ENCODE measurements at places on chromosomes 3 and 15. TPM values are rescaled to one million over a fixed set of nuclear protein-coding genes. Genes with fewer than 3 reads are reported as not detected.

ANKRD28 gene
- 27.3 TPM for total RNA-seq

BTBD1 gene
- 58.3 TPM for total RNA-seq

PPP1R14D gene
- not detected for total RNA-seq

GRCh38 chr15:88454867-88455810 is 12.0 kb downstream of the MRPL46 start:
- H3K27me3 ChIP-seq, result no peaks in the 10 kb centered on the region
- no peak overlapping the region for H3K4me3 ChIP-seq
- peak; percentile 73 for DNase-seq
- H3K36me3 ChIP-seq, result peaks cover 17% of the 10 kb centered on the region
- H3K27ac ChIP-seq, result no peak overlapping the region

DNA sequence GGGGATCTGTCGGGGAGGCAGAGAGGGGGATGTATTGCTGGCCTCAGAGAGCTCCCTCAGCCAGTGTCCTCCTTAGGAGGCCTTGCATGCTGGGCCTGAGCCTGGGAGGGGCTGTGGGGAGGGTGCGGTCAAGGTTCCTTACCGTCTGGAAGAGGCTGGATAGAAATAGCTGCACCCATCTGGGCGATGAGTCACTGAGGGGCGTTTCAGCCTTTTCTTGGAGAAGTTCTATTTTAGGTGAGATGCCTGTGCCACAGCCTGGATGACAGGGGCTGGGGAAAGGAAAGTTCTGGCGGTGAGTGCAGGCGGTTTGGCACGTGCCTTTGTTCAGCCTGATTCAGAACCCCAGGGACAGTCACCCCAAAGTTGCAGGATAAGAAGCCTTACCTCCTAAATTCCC is 35.7 kb upstream of the APEH start:
- no peak for DNase-seq
- no peaks in the 10 kb centered on the region for H3K36me3 ChIP-seq
- no peak overlapping the region for H3K4me3 ChIP-seq
- peaks cover 3% of the 10 kb centered on the region for H3K4me1 ChIP-seq
- no peaks in the 10 kb centered on the region for H3K27me3 ChIP-seq
- no peak overlapping the region for H3K27ac ChIP-seq

- H3K36me3 ChIP-seq, result peaks cover 86% of the 10 kb centered on the region
- H3K27ac ChIP-seq, result peak overlapping the region; percentile 85
- no peak for DNase-seq
- peak overlapping the region; percentile 76 for H3K4me3 ChIP-seq
- no peaks in the 10 kb centered on the region for H3K27me3 ChIP-seq
These were observed 5.2 kb downstream of the CCNL1 start for GRCh38 chr3:157154563-157155330.

DNA sequence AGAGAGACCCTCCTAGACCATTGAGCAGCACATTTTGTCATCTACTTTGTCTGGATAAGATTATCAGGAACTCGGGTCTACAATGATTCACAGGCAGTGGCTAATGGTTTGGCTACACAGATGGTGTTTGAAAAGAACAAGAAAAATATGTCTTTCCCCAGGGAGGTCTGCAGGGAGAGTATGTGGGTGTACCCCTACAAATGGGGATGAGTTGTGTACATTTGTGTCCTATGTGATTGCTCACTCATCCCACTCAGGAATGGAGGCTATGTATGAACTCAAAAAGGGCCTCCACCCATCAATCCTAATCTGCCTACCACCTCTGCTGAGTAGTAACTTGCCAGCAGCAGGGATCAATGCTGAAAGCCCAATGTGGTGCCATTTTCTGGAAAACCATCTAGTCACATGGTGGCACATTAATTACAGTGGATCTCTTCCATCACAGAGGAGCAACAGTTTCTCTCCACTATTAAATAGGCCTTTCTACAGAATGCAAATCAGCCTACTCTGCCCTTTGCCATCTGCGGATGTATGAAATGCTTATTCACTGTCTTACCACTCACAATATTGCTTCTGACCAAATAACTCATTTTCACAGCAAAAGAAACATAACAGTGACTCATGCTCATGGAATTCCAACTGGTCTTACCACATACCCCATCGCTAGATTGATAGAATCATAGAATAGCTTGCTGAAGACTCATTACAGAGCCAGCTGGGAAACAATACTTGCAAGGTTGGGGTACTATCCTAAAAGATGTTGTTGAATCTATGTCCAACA is 48.3 kb upstream of the TRIM42 start:
- H3K36me3 ChIP-seq, result no peaks in the 10 kb centered on the region
- peaks cover 3% of the 10 kb centered on the region for H3K27me3 ChIP-seq
- no peak for DNase-seq
- H3K4me3 ChIP-seq, result no peak overlapping the region
- no peak overlapping the region for H3K27ac ChIP-seq

DNA sequence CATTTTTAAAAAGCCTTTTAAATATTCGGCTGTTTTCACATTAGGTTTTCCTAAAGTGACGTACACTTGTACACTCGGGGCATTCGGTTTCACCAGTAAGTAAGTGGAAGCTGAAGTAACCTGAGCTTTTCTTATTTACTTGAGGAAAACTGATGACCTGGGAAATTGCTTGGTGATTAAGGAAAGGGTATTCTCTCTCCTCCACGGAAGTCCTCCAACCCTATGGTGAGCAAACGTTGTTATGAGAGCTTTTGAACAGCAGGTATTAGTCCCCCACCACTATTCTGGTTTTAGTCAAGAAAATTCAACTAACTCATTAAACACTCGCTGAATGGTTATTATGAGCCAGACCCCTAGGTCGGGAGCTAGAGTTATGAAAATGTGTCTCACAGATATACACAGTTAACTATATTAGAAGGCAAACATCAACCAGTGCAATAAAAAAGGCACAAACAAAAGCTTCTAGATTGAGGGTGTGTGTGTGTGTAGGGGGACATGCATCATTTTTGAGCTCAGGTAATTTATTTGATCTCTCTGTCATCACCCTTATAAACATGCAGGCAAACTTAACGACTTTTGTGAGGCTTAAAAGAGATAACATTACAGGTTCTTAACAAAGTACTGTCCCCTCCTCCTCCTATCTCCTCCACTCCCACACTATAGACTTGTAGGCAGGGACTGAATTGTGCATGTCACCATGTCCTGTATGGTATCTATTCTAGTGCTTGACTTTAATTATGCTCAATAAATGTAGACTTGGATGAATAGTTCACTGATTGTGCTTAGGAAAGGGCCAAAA is 143.3 kb upstream of the MB21D2 start:
- no peaks in the 10 kb centered on the region for H3K4me1 ChIP-seq
- H3K36me3 ChIP-seq, result no peaks in the 10 kb centered on the region
- H3K27ac ChIP-seq, result no peak overlapping the region

- H3K4me3 ChIP-seq, result no peak overlapping the region
- H3K27ac ChIP-seq, result no peak overlapping the region
- H3K27me3 ChIP-seq, result no peaks in the 10 kb centered on the region
- peaks cover 3% of the 10 kb centered on the region for H3K36me3 ChIP-seq
- H3K4me1 ChIP-seq, result no peaks in the 10 kb centered on the region
- DNase-seq, result no peak
These were observed 34.6 kb downstream of the CDIN1 start for GRCh38 chr15:36614016-36614415.

All from activated CD4-positive, alpha-beta T cell treated with anti-CD3 and anti-CD28 coated beads for 36 hours (primary cell).